ENCODE measurements at places on chromosomes 13 and 19.

- DNase-seq = no peak
These were observed 603.7 kb upstream of the GPC6 start for GRCh38 chr13:92622905-92623304.

GRCh38 chr13:106507560-106508274 is 27.7 kb downstream of the EFNB2 start:
- DNase-seq = no peak

- DNase-seq = no peak
These were observed 717.9 kb downstream of the DIAPH3 start for GRCh38 chr13:59445812-59446211.

DNA sequence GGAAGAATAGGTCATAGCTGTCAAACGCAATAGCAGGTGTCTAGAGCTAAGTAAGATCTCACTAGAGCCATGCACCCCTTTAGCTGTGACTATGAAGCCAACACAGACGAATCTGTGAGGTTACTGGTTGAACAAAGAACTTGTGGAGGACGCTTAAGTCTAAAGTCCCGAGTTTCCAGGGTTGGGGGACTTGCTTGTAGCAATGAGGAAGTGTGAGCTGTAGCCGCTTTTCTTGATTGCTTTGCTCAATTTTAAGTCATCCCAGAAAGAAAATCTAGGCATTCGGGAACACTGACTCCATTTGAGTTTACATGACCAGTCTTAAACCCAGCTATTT is 1.6 kb downstream of the GPC5 start:
- no peak for DNase-seq

All from CD4-positive, alpha-beta T cell treated with Interleukin-17A for 1 hour (primary cell).